ENCODE measurements at places on chromosomes 1 and 21. TPM values are rescaled to one million over a fixed set of nuclear protein-coding genes. Genes with fewer than 3 reads are reported as not detected.

Gene PPIAL4G
- not detected for total RNA-seq

Gene RHCE
- 0.56 TPM for total RNA-seq

Gene KLF17
- total RNA-seq = not detected

- no peak for DNase-seq
These were observed 661.7 kb downstream of the KCNT2 start for GRCh38 chr1:195946500-195946899.

GRCh38 chr1:53409695-53410094 lies 49.5 kb upstream of the DMRTB1 start:
- no peak for DNase-seq

- no peak for DNase-seq
These were observed 1019.6 kb downstream of the PLA2G4A start for GRCh38 chr1:187848321-187848720.

DNA sequence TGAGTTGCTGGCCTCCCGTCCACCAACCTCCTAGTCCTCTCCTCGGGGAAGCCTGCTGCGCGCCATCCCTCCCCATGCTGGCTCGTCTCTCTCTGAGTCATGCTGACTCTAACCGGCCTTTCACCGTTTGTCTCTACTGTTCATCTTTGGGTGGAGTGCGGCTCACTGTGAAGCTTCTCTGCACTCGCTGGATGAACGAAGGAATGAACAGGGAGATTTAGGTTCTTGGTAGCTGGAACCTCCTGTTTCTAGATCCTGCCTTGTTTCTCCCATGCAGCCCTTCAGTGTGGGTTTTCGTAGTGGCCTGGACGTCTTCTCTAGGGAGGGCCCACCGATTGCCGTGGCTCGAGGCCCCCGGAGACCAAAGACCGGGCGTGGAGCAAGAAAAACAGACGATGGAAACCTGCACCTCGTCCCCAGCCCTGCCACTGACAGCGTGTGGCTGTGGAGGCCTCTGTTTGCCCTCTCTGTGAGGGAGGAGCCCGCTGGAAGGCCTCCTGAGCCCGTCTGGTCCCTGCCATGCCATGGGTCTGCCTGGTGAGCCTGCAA lies 227.6 kb upstream of the C1orf174 start:
- no peak for DNase-seq

- no peak for DNase-seq
These were observed 97.8 kb upstream of the LPGAT1 start for GRCh38 chr1:211928290-211928801.

GRCh38 chr1:1433804-1434130 lies 1.7 kb upstream of the VWA1 start:
- DNase-seq = peak; percentile 89

GRCh38 chr1:244778344-244778743 lies 57.1 kb upstream of the COX20 start:
- no peak for DNase-seq

GRCh38 chr1:185483664-185484450 lies 166.8 kb upstream of the IVNS1ABP start:
- DNase-seq = no peak

GRCh38 chr1:49240709-49241221 lies 464.1 kb upstream of the BEND5 start:
- DNase-seq = no peak

DNA sequence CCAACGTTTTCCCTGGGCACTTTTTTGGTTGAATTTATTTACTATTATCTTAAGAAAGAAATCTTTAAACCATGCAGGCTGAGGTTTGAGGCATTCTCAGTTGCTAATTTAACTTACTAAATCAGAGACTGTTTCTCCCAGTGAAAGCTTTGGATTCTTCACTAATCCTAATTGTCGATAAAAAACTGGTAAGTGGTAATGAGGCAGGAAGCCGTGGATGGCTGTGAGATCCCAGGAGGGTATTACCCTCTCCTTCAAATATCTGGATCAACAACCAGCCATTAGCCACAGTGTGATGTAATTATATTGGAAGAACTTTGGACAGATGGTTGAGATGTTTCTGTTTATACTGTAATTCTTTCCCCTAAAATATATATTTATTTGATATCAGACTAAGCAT lies 485.0 kb downstream of the DISC1 start:
- no peak for DNase-seq

Measured in activated CD8-positive, alpha-beta T cell treated with anti-CD3 and anti-CD28 coated beads for 36 hours (primary cell).